Kidney epithelial cell (primary cell): ENCODE measurements at places on chromosomes 3 and 15. TPM values are rescaled to one million over a fixed set of nuclear protein-coding genes. Genes with fewer than 3 reads are reported as not detected.

GRCh38 chr15:67082007-67082536 lies 16.7 kb downstream of the SMAD3 start:
- no peak for DNase-seq

DNA sequence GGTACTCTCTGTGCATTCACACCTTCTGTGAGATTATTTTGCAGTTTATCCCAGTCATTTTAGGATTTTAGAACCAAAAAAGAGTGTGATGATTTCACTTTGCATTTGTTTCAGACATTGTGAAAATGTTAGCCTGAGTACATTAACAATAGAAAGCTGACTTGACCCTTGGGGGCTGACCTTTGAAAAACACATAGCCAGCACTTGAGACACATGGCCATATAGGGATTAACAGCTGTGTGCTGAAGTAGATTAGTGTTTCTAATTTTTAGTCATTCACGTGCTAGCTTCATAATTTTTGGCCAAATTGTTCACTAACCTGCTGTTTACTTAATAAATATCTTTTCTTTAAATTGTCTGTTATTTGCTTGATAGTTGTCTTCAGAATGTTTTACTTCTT lies 3.5 kb downstream of the FEM1B start:
- DNase-seq, result no peak

The PTH1R gene
- total RNA-seq, result 1.7 and 2.1 TPM in 2 replicates

The ALS2CL gene
- 23.7 and 30.9 TPM in 2 replicates for total RNA-seq

The RHOV gene
- total RNA-seq, result 2.0 and 3.6 TPM in 2 replicates

The ZNF385D gene
- not detected in 2 replicates for total RNA-seq

- no peak for DNase-seq
Observed at GRCh38 chr3:9553948-9554513, 409 bp upstream of the LHFPL4 start.

DNA sequence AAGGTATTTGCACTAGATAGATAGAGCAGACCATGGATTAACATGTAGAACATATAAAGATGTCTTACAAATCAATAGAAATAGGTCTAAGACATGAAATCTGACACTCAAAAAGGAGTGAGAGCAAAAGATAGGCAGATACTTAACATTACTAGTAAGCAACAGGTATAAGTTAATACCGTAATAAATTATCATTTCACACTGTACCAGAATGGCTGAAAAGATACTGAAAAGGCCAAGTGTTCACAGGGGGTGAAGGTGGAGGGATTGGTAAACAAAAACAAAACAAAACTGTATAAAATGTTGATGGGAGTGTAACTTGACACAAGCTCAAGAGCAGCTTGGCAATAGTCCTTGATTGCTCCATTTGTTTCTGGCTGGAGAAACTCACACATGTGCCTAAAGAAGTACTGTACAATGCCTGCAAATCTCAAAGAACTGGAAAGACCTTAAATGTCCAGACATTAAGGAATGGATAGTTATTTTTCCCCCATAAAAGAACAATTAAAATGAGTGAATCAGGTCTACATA lies 3.5 kb downstream of the NSMCE3 start:
- no peak for DNase-seq
